Activated naive CD4-positive, alpha-beta T cell (primary cell): ENCODE measurements at places on chromosomes 16 and 17.
A peak's percentile ranks its signal among the peaks of the same experiment; 100 is the strongest.

- no peak for DNase-seq
Measured at GRCh38 chr16:6957681-6958080, 375.0 kb upstream of the RBFOX1 start.

GRCh38 chr17:30393491-30393890 is 14.8 kb downstream of the CPD start:
- DNase-seq: no peak

- peak; percentile 33 for DNase-seq
Measured at GRCh38 chr16:84062734-84063640, 20.4 kb upstream of the SLC38A8 start.

GRCh38 chr16:14364386-14365199 is 265.5 kb downstream of the PARN start:
- no peak for DNase-seq

GRCh38 chr16:57647136-57647875 is 18.9 kb downstream of the ADGRG1 start:
- no peak for DNase-seq

DNA sequence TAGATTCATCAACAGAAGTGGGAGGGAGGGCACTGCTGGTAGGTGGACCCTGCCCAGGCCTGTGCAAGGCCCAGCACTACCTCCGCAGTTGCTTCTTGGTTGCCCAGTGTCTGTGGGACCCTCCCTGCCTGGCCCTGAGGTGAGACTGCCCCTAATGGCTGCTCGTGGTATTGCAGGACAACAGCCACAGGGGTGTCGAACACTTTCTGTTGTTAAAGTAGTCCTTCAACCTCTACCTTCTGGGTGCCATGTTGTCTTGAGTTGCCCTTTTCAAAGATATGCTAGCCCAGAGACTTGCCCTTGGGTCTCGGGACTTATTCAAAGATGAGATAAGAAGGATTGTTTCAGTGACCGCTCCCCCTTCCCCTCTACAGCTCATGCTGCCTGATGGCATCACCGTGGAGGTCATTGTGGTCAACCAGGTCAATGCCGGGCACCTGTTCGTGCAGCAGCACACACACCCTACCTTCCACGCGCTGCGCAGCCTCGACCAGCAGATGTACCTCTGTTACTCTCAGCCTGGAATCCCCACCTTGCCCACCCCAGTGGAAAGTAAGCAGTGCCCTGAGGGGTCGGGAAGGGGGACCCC is 29.1 kb downstream of the AKAP1 start:
- DNase-seq: peak; percentile 50

DNA sequence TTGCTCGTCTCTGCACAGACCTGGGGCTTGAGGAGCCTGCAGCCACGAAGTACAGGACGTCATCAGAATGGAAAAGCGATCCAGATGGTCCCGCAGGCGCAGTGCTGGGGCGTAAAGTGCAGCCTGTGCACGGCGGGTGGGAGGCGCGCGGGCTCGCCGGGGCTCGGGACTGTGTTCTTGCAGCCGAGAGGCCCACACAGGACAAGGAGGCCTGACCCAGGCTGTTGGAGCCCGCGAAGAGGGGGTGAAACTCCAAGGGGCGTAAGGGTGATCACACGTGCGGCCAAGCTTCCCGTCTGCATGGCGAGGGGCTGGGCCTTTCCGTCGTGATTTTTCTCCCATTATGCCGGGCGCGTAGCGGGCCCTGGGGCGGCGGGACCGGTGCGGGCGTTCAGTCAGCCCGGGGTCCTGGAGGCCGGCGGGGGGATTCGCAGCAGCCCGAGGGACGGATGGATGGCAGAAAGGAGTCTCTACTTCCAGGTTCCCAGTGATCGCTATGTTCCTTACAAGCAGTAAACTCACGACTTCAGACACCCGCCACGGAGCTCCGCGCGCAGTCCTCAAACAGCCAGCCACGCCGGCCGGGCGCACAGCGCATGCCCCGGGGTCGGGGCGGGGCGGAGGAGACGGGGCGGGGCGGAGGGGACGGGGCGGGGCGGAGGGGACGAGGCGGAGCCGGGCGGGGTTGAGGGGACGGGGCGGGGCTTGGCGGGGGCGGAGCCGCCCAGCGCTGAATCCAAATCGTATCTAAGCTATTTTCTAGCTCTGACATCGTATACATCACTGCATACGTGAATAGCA is 141.0 kb upstream of the KCNJ18 start:
- DNase-seq: peak; percentile 79

GRCh38 chr16:35532576-35532975 is 2073.2 kb downstream of the TP53TG3F start:
- DNase-seq: no peak

GRCh38 chr16:85927371-85927770 is 28.4 kb downstream of the IRF8 start:
- no peak for DNase-seq

DNA sequence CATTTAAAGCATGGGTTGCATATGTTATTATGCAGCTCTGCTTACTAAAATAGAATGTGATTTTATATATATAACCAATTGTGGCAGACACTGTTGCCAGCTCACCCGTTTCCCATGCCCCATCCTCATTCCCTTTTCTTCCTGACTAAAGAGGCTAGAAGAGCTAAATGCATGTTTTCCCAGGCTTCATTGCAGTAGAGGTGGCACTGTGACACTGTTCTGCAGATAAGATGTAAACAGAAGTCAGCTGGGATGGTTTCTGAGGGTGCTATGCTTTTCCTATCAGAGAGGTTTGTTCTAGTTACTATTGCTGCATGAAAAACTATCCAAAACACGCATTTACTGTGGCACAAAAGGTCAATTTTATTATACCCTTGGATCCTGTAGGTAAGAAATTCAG is 5.7 kb upstream of the TOB1 start:
- no peak for DNase-seq

DNA sequence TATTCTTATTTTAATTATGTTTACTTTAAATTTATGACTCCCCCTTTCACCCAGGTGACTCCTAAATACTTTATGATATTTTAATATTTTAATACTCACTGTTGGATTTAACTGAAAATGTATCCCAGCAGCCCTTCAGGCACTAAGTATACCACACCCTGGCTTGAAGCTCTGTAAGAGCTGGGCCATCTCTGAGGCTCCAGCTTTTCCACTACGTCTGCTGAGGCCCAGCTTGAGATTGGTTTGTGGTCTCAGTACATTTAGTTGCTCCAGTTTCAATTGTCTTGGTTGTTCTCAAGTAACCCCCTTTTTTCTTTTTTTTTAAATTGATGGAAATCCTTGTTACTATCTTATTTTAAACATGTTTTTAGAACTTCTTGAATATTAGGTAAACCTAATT is 27.0 kb upstream of the CAPNS2 start:
- no peak for DNase-seq

DNA sequence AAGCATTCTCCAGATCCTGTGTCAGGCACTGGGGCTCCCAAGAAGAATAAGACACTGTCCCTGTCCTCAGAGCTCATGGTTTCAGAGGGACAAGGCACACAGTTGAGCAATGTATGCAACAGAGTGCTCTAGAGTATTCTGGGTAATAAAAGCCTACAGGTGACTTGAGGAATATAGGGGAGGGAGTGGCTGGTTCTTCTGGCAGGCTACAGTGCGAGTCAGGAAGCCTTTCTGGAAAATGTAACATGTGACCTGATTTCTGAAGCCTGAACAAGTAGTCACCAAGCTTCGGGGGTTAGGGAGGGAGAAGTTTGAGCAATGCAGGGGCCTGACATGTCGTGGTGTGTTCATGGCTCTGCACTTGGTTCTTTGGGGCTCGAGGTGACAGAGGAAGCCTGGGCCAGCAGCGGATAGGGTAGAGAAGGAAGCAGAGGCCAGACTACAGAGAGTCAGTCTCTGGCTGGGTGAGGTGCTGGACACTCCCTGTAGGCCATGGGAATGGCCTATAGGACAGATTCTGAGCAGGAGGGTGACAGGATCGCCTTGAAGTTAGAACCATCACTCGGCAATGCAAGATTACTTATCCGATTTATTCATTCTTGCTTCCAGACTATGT is 16.0 kb upstream of the LRRC75A start:
- DNase-seq: no peak

DNA sequence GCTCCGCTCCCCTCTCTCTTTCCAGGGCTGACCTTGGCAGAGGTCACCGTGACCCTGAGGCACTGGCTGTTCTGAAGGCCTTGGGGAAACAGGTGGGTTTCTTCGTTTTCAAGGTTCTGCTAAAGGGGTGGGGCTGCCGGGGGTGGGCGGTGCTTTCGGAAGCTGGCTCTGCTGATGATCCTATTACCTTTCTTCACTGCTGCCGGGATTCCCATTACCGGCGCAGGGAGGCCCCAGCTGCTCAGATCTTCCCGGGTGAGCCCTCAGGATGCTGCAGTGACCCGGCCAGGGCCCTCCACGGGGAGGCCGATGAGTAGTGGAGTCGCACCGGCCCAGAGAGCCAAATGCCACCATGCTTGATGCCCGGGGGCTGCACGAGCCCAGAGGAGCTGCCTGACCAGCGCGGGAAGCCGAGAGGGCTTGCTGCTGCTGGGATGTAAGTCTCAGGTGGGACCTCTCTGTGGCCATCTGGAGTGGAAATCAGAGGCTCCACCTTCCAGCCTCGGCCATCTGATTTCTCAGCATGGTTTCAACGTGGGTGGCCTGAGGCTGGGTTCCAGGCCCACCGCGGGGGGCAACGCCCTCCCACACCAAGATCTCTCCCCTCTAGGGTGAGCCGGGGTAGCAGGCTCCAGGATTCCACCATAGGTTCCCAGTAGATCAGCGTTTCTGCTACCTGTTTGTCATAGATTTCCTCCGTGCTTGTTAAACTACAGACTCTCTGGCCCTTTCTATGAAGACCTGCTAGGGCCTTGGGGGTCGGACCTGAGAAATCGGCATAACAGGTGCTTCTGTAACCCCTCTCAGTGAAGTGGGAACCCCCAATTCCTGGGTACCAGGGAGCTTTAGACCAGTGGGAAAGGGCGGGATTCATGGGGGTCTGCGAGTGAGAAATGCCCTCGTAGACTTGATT is 21.6 kb upstream of the ADCY7 start:
- no peak for DNase-seq

DNA sequence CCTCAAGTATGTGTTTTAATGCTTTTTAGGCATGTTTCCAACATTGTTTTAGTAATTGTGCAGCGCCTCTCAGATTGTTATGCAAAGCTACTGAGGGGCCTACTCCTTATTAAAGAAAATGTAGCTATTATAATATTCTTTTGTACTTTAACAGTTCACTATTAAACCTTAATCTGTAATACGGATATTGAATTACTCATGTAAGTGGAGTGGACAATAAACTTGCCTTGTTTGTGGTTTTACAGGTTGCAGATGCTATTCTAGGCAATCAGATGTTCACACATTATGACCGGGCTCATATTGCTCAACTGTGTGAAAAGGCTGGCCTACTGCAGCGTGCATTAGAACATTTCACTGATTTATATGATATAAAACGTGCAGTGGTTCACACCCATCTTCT is 41.0 kb downstream of the PTRH2 start:
- DNase-seq: no peak

- no peak for DNase-seq
Measured at GRCh38 chr16:79328402-79329165, 272.0 kb downstream of the MAF start.

DNA sequence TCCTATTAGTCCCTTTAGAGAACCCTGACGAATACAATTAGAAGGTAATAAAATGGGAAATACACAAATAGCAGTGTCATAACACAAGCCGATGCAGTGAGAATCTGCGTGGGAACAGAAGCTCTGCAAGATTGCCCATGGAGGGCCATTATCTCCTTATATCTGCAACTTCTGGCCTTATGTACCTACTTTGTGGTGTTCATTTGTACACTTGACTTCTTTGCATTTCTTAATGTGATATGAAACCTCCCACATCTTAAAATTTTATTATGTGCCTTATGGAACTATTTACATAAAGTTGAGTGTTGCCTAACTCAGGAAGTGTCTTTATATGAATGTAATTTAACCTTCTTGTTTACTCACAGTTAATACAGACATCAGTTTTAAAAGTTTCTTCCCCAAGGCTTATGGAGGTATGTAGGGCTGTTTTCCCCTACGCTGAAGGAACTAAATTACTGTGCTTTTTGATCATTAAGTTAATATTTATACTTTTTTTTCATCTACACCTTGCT is 10.1 kb upstream of the TANC2 start:
- DNase-seq: no peak

- no peak for DNase-seq
Measured at GRCh38 chr16:86917471-86918365, 339.4 kb downstream of the FOXL1 start.

DNA sequence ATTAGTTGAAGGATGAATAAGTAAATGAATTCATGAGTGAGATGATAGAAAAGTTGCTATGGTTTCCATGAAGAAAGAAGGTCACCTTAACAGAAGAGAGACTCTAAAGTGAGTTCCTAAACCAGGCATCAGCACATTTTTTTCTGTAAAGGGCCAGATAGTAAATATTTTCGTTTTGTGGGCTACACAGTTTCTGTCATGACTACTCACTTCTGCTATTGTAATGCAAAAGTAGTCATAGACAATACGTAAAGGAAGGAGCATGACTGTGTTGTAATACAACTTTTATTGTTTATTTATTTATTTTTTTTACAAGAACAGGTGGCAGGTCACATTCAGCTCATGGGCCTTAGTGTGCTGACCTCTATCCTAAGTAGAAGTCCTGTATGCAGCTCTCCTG is 426.1 kb upstream of the DYNLRB2 start:
- DNase-seq: no peak

GRCh38 chr16:25110387-25110947 is 1.1 kb upstream of the LCMT1 start:
- DNase-seq: no peak

- DNase-seq: no peak
Measured at GRCh38 chr16:3642397-3643094, 11.9 kb upstream of the DNASE1 start.

GRCh38 chr17:78753316-78754250 is 28.5 kb downstream of the CYTH1 start:
- no peak for DNase-seq

DNA sequence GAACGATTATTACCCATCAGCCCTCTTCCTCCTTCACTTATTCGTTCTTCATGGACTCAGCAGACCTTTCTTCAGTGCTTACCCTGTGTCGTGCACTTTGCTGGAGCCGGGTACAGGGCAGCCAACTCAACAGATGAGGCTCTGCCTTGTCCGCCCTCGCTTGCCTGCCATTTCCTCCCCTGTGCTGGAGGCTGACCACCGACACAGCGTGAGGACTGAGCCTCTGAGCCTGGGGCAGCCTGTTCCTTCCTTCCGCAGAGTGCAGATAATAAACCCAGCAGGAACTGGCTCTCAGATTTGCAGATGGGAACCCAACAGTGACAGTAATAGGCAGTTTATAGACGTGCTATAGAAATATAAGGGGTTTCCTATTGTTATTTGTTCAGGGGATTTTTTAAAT is 7.0 kb upstream of the SLC39A11 start:
- no peak for DNase-seq
